ENCODE measurements at places on chromosomes 1 and 21. TPM values are rescaled to one million over a fixed set of nuclear protein-coding genes. Genes with fewer than 3 reads are reported as not detected.

DNA sequence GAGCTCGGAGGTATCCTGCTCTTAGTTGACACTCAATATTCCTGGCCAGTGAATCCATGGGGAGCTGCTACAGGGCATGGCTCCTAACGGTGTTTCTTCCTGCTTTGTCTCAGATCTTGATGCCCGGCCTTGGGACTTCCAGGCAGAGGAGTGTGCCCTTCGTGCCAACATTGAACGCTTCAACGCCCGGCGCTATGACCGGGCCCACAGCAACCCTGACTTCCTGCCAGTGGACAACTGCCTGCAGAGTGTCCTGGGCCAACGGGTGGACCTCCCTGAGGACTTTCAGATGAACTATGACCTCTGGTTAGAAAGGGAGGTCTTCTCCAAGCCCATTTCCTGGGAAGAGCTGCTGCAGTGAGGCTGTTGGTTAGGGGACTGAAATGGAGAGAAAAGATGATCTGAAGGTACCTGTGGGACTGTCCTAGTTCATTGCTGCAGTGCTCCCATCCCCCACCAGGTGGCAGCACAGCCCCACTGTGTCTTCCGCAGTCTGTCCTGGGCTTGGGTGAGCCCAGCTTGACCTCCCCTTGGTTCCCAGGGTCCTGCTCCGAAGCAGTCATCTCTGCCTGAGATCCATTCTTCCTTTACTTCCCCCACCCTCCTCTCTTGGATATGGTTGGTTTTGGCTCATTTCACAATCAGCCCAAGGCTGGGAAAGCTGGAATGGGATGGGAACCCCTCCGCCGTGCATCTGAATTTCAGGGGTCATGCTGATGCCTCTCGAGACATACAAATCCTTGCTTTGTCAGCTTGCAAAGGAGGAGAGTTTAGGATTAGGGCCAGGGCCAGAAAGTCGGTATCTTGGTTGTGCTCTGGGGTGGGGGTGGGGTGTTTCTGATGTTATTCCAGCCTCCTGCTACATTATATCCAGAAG, 16.7 kb downstream of the ALX3 start:
- ATAC-seq = peak; percentile 83

- ATAC-seq = peak; percentile 38
These were observed 43.0 kb upstream of the AK4 start for GRCh38 chr1:65104854-65105534.

DNA sequence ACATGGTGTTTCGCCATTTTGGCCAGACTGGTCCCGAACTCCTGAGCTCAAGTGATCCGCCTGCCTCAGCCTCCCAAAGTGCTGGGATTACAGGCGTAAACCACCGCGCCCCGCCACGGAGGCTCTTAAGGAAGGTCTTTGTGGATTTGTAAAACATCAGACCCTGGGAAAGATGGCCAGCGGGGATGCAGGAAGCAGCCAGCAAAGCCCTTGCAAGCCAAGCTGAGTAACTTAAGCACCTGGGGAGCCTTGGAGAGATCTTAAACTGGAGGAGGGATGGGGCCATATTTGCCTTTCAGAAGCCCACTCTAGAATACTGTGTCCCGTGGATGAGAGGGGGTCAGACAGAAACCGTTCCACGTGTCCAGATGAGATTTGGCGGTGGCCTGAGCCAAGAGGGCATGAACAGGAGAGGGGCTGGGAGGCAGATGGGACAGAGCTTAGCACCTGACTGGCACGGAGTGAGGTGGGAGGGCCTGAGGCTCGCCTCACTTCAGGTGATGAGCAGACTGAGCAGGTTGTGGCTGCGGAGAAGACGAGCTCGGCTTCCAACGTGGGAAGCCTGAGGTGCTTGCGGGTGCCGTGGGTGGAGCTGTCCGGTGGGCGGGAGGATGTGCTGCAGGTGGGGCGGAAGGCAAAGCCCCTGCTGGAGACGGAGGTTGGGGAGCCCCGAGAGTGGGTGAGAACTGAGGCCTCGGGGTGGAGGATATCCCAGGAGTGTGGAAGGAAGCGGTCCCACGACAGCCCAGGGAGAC, 11.7 kb downstream of the C1orf216 start:
- no peak for ATAC-seq

DNA sequence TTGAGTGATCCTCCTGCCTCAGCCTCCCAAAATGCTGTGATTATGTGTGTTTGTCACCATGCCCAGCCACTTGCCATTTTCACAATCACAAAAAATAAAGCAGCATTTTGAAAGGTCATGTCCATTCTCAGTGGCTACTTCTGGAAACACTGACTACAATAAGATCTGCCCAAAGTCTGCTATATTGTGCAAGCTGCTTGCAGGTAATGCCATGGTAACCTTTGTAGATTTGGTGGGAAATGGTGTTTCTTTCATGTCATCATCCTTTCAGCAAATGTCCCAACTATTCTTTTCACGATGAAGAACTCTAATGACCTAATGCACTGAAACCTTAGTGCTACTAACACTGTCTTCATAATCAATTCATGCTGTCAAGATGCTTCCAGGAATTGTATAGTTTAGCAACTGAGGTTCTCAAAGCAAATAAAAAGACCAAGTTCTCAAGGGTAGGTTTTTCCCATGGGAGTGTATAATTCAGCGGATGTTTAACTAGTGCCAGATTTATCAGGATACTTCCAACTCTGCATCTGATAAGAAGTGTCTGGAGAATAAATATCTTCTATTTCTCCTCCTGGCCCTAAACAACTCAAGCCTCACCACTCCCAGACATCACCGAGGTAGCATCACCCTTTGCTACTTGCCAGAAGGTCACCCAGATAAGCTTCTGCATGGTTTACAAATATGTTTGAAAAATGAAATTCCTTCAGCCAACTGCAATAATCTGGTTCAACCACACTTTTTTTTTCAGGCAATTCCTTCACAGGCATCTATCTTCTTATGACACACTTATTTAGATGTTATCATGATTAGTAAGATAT, 132.0 kb upstream of the ZC3H11B start:
- no peak for ATAC-seq

DNA sequence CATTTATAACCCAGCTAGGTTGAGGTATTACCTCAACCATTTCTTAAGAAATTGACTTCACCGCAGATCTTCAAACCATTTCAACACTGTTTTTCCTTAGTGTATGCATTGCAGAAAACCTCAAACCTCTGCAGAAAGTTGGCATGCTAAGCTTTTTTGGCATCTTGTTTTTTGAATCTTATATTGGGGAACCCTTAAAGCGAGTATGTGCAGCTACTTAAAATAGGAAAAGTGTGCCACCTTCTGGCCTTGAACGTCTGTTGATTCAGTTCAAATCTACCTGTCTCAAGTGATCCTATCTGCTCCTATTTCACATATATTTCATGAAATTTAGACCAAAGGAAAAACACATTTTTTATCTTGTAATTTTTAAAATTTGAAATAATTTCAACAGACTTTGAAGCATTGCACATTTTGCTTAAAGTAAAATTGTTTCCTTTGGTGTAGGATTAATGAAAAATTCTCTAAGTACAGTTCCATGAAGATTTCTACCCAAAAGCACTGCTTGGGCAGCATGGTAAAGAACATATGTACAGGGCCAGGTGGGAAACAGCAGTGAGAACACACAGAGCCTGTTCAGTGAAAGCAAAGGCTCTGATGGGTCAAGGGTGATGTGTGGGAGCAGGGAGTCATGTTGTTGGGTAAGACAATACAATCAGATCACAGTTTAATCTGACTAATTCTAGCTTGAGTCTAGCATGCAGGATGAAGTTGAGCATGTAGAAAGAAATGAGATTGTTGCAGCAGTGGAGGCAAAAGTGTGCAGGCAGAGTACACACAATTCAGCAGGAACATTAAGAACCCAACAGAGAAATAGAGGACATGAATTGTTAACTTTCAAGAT, 17.2 kb downstream of the HENMT1 start:
- ATAC-seq = peak; percentile 72

DNA sequence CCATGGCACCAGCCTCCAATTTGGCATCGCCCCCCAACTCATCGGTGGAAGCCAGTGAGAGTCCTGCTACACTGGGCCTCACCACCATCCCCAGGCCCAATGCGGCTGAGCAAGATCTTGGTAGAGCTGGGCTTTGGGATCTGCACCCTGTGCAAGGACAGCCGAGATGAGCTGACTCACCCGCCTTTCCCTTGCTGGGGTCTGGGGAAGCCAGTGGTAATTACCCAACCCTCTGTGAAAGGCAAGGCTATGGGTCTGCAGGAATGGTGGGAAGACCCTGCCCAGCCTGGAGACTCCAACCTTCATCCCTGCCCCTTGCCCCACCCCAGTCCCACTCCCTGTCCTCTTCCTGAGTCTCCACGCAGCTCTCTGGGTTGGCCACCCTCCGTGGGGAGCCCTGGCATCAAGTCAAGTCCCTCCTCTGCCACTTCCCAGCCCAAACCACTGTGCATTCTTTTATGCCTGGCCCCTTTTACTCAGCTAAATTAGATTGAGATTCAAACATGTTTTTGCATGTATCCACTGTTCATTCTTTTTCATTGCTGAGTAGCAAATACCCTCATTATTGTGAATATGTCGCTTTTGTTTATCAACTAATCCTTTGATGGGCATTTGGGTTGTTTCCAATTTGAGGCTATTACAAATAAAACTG, 8.8 kb downstream of the SMCP start:
- no peak for ATAC-seq

- no peak for ATAC-seq
These were observed 65.6 kb downstream of the PCBP3 start for GRCh38 chr21:45709173-45709572.

- no peak for ATAC-seq
These were observed 2.2 kb downstream of the PHGDH start for GRCh38 chr1:119713749-119714456.

DNA sequence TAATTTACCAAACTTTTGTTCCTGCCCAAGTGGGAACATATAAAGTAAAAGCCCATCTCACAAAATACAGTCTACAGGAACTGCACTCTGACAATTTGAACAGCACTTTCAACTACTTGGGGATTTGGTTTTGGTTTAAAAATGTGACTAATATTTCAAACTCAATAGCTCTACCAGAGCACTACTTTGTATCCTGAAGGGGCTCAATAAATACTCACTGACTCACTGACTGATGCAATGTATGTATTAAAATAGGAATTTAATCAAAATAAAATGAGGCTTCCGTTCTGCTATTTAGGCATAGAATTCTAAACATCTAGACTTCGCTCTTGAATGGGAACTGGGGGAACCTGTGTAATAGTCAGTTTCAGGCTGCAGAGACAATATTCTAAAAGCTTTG, 21.9 kb downstream of the EFCAB14 start:
- no peak for ATAC-seq

- ATAC-seq = peak; percentile 45
These were observed 80.5 kb downstream of the OMA1 start for GRCh38 chr1:58465825-58466629.

- ATAC-seq = no peak
These were observed 20.4 kb upstream of the ACTRT2 start for GRCh38 chr1:3000671-3001470.

GRCh38 chr1:245855846-245856730, 651.0 kb downstream of the SMYD3 start:
- ATAC-seq = no peak

GRCh38 chr1:207867136-207868109, 43.5 kb downstream of the CD34 start:
- ATAC-seq = no peak

- ATAC-seq = peak; percentile 1
These were observed at the start of gene SLC6A9 for GRCh38 chr1:44031252-44032169. TSS of gene SLC6A9 (minus strand) at chr1:44031462. CDS start at chr1:44024277, 7,185 bp downstream.

DNA sequence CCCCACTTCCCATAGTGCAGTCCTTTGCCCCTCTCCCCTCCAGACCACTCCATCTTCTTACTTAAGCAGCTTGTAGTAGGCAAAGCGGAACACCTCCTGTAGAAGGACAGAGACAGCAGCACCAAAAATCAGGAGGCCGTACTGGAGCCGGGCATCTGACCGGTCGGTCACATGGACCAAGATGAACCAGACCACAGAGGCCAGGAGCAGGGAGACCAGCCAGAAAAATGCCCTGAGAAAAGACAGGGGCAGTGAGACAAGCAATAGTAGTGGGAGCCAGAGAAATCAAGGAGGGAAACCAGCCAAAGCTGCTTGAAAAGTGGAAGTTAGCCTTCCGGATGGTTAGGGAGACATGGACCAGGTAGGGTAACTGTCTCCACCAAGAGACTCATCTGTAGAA, 920 bp downstream of the APH1A start:
- no peak for ATAC-seq

GRCh38 chr1:172999349-172999748, 51.4 kb downstream of the TNFSF18 start:
- peak; percentile 44 for ATAC-seq

DNA sequence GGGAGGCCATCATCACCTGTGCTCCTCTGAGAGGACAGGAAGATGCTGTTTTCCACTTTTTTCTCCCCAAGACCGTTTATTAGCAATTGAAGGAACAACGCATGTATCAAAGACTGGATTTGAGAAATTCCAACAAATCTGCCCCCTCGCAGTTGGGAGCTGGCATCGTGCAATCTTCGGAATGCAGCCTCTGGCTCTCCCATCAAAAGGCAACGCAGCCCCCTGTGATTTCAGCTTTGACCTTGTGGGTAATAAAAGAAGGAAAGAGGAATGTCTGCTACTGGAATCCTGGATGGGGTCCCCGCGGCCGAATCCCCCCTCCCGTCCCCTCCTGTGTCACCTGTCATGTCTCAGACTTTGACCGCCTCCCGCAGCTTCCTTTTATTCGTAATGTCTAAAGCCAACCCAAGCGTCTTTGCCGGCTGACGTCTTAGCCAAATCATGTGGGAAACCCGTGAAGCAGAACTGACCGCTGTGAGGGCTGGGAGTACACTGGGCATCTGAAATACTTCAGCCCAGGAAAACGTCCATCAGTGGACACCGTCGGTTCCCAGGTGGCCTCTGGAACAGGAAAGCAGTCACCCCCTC, 101.5 kb downstream of the WDR4 start:
- no peak for ATAC-seq

GRCh38 chr1:64675718-64676345, 69.0 kb upstream of the RAVER2 start:
- no peak for ATAC-seq

DNA sequence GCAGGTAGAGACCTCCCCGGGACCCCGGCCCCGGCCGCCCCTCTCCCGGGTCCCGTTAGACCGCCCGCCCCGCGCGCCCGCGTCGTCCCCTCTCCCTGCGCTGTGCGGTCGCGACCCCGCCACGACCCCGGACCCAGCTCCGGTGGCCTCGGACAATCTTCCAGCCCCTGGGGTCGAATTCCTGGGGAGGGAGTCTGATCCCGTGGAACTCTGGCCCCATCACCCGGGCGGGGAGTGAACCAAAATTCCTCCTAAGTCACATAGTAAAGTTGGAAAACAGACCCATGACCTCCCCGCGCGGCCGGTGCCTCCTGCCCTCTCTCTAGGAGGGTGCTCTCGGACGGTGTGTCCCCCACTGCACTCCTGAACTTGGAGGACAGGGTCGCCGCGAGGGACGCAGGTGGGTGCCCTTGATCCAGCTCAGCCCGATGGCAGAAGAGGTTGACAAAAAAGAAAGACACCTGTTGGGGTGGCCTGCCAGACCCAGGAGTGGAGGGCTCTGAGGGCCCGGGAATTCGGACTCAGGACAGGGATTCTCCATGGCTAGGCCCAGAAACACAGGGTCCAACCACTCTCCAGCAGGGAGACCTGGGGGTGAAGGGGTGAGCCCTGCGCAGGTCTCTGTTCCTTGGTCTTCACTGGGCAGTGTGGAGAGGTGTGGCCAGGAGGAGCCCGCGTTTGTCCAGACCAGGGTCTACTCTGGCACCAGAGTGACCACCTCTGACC, 451 bp downstream of the ADAMTSL4 start:
- no peak for ATAC-seq

OR2T29 gene
- total RNA-seq = 0.41 TPM

SHE gene
- total RNA-seq = 2.4 TPM

KIAA1614 gene
- total RNA-seq = 1.5 TPM

TEX35 gene
- 0.83 TPM for total RNA-seq

UBXN11 gene
- total RNA-seq = 39.0 TPM

OR2L13 gene
- 0.43 TPM for total RNA-seq

GJA9 gene
- 0.29 TPM for total RNA-seq

LRRC71 gene
- total RNA-seq = 6.2 TPM

IQGAP3 gene
- total RNA-seq = 1.0 TPM
